ENCODE measurements at places on chromosomes 4 and X.

- DNase-seq = no peak
Measured at GRCh38 chr4:105858466-105859040, 36.7 kb upstream of the NPNT start.

GRCh38 chr4:51853027-51853682 lies 10.2 kb downstream of the DCUN1D4 start:
- no peak for DNase-seq

GRCh38 chr4:81380437-81380836 lies 91.3 kb downstream of the RASGEF1B start:
- no peak for DNase-seq

GRCh38 chrX:5842601-5843000 lies 386.1 kb downstream of the NLGN4X start:
- DNase-seq = no peak

- DNase-seq = no peak
Measured at GRCh38 chr4:161256172-161256571, 907.6 kb downstream of the FSTL5 start.

- no peak for DNase-seq
Measured at GRCh38 chrX:31353095-31353494, 281.3 kb upstream of the FTHL17 start.

GRCh38 chr4:43932448-43932847 lies 516.2 kb downstream of the KCTD8 start:
- DNase-seq = no peak

- no peak for DNase-seq
Measured at GRCh38 chr4:45629717-45630116, 494.1 kb downstream of the GABRG1 start.

DNA sequence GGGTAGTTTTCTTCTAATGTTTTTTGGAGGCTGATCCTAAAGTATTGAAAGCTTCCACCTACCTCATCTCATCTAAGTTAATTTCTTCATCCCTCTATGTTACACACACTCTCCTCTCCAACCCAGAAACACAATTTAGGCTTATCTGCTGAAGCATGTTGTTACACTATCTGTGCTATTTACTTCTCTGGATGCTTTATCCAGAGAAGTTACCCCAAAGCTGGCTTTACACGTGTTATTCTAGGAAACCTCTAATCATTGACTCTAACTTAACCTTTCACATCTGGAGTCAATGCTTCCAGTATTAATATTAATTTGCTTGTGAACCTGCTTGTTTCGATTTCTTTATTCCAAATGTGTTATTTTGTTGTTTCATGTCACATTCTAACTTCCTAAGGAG lies 87.3 kb upstream of the NMU start:
- DNase-seq = no peak

GRCh38 chrX:38045538-38046096 lies 39.3 kb downstream of the SYTL5 start:
- no peak for DNase-seq

GRCh38 chr4:90603540-90603939 lies 476.3 kb downstream of the CCSER1 start:
- no peak for DNase-seq

GRCh38 chrX:9829308-9830267 lies 43.4 kb downstream of the SHROOM2 start:
- DNase-seq = no peak

- DNase-seq = no peak
Measured at GRCh38 chrX:650811-651210, 20.2 kb downstream of the SHOX start.

GRCh38 chrX:8432396-8432795 lies 32.2 kb upstream of the VCX3B start:
- DNase-seq = no peak

DNA sequence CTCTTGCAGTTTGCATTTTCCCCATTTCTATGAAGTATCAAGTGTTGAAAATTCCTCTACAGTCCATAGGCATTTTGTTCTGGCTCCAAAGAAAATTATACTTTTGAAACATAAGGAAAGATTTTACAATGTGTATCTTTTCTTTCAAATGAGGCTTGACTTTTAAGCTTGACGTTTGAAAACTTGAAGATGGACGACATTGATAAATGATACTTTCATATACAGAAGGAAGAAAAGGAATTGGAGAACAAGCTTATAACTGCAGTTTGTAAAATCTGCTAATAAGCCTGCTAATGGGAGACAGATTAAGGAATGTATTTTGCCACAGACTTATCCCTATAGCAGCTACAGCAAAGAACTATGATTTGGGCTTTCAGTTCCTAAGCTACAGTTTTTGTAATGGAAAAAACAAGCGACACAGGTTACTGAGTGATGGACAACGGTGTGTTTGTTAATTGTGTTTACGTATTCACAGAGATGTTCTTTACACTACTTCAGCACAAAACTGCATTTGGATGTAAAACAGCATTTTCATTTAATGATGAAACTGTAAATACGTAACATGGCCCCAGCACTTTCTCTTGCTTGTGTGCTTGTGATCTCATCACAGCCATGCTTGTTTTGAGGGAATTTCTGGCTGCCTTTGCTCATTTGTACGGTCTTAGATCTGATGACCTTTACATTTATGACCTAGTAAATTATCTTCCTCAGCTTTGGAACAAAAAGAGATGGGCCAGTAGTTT lies 83.2 kb upstream of the FAT1 start:
- no peak for DNase-seq

DNA sequence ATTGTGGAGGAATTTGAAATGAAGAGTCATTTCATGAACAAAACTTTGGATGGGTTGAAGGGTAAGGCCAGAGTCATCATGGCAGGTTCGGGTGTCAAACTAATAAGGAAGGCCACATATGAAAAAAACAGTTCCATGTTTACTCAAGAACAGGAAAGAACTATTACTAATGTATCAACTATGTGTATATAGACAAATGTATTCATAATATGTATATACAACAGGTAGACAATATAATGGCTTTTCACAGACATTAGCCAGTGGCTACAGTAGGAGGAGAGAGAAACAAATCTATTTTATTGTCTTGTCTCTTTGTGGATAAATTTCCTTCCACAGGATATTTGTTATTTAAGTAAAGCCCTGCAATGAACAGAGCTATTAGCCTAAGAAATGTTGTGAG lies 101.1 kb downstream of the CBLL2 start:
- DNase-seq = no peak

GRCh38 chr4:169151671-169152070 lies 119.1 kb downstream of the SH3RF1 start:
- no peak for DNase-seq

GRCh38 chrX:13158911-13159310 lies 114.5 kb upstream of the FAM9C start:
- no peak for DNase-seq

GRCh38 chrX:154714925-154715324 lies 36.0 kb downstream of the GAB3 start:
- DNase-seq = peak; percentile 29

GRCh38 chr4:25981749-25982148 lies 67.7 kb downstream of the SMIM20 start:
- no peak for DNase-seq

GRCh38 chr4:26862381-26862915 lies 1.8 kb downstream of the STIM2 start:
- no peak for DNase-seq

DNA sequence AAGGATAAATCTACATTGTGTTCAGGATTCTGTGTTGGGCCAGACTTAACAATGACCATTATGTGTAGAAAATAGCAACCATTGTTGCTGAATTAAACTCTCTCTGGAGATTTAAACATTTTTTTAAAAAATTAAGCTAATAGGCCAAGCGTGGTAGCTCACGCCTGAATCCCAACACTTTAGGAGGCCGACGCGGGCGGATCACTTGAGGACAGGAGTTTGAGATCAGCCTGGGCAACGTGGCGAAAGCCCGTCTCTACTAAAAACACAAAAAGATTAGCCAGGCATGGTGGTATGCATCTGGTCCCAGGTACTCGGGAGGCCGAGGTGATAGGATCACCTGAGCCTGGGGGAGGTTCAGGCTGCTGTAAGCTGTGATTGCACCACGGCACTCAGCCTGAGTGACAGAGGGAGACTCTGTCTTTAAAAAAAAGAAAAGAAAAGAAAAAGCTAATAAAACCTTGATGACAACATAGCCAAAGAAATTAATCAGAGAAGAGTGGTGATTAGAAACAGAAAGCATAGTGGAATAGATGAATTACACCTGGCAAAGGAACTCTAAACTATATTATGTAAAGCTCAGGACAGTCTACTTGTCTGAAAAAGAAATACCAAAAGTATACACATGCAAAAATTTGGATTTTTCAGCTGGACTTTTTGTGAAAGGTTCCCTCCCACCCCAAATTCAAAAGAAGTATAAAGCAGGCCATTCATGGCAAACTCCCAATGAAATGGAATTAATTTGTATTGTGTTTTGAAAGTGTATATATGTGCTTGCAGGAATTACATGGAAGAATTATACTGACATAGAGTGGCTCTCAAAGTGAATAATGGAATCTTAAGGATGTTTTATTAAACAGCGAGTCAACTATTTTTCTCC lies 21.9 kb downstream of the PLS3 start:
- DNase-seq = no peak

- no peak for DNase-seq
Measured at GRCh38 chrX:120269373-120270035, 18.9 kb downstream of the ZBTB33 start.

- DNase-seq = no peak
Measured at GRCh38 chr4:172073590-172073989, 260.4 kb downstream of the GALNTL6 start.

DNA sequence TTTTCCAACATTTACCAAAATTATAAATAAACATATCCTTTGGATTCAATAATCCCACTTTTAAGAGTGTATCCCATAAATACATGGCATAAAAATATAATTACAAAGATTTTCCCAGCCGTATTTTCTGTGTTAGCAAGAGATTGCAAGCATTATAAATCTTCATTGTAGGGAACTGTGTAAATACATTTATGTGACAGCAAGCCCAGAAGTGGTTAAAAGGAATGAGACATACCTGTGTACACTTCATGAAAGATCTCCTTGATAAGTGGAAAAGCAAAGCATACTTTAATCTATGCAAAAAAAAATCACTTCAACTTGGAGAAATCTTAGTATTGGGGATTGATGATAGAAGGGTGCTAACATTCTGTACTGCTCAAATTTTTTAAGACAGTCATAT lies 173.1 kb downstream of the GASK1B start:
- no peak for DNase-seq

DNA sequence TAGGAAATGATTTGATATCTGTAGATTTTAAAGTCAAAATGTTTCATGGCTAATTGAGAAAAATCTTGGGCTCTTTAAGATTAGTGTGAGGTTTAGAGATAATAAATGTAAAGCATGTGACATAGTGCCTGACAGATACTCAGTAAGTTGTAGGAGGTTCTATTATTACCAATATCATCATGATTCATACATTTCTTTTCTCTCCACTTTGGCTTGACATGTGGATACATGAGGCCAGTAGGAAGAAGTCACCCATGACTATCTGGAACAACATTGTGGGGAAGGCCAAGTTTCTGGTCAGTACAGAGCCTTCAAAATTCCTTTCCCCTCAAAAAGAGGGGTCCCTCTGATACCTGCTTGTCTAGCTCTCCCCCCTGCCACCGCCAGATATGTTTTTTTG lies 91.2 kb upstream of the SORBS2 start:
- no peak for DNase-seq

GRCh38 chr4:171714791-171715454 lies 98.3 kb upstream of the GALNTL6 start:
- DNase-seq = no peak

DNA sequence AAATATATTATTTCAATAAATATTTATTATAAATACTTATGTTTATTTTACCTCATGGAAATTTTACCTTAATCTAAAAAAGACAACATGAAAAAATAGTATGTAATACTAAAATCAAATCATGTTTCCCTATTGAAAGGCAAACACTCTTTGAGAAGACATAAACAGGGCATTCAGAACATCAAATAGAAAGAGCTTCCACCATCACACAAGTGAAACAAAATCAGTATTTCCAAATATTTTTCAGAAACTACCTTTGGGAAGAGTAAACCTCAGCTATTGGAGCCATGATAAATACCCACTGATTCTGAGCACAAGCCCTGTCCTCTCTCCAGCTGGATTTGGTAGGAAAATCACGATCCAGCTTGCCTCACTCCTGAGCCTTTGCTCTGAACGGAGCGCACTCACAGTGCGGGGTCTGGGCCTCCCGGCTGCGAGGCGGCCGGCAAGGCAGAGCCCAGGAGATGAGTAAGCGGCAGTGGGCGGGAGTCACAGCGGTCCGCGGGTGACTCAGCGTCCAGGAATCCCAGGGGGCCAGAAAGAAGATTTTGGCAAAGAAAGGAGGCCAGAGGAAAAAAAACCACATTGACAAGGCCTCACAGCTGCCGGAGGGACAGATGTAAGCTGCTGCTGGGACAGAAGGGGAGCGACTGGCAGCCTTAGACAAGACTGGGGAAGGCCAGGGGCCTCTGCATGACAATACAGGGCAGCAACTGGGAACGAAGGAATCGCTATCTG lies 14.7 kb upstream of the ANXA5 start:
- DNase-seq = peak; percentile 88

DNA sequence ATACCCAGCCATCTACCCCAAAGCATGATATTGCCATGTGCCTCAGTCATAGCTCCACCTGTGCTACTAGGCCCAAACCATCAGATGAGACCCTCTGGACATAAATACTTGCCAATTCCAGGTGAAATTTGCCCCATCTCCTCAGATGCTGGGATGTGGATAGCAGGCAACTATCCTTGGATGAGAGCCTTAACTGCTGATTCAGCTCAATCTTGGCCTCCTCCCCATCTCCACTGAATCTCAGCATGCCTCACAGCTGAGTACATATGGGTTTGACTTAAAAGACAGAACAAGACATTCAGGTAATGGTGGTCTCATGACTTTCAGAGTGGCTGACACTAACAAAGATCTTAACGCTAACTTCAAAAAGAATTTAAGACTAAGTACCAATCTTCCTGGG lies 50.8 kb upstream of the KLHL13 start:
- no peak for DNase-seq

- DNase-seq = no peak
Measured at GRCh38 chrX:110180928-110181310, 137.0 kb downstream of the AMMECR1 start.

DNA sequence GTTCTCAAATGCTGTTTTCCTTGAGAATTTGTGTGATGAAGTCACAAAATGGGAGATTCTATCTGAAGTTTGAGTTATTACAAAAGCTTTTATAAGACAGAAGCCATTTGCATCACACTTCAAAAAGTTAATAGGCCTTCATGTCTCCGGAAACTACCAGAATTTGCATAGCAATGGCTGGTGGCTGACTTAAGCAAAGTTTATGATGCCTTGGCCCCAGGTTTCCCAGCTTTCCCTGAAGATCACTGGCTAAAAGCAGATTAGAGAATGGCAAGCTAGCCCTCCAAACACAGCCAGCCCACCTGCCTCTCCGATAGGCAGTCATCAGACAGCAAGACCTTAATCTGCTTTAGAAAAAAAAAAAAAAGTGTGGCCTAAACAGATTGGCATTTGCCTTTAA lies 197.8 kb downstream of the HS3ST1 start:
- DNase-seq = no peak

GRCh38 chr4:183300070-183300469 lies 20.0 kb downstream of the CLDN22 start:
- no peak for DNase-seq
